ENCODE measurements at places on chromosomes 11 and 22.

- no peak for DNase-seq
Observed at GRCh38 chr22:29393019-29393608, 4.7 kb upstream of the AP1B1 start.

DNA sequence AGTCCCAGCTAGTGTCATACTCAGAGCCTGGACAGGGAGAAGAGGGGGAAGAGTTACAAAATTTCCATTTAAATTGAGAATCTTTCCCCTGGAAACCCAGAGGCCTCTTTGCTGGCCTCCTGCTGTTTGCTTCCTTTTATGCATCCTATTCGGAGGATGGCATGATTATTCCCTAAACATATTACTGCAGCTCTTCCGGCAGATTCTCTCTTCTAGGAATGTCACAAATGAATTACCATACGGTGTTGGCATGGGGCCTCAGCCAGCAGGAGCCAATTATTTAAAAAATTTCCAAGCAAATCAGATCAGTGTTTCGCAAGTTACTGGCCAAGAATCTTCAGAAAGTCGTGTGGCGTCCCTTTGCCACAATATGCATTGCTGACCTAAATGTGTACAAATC lies 326.7 kb upstream of the NCAM1 start:
- DNase-seq = no peak

DNA sequence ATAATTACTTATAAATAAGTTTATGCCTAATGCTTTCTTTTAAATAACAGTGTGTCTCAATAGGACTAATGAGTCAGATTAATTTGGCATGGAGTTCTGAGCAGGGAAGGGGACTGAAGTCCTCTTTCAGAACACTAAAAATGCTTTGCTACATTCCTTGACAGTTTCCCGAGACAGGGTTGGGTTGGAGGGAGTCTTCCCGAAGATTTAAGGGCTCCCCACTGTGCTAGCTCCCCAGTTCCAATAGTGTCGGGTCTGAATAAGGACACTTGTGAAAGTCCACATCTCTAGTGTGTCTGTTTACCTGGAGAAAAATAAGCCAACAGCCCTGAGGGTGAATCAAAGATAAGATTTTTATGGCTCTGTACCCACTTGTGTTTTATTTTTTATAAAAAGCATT lies 41.8 kb upstream of the HSD17B12 start:
- DNase-seq = no peak

DNA sequence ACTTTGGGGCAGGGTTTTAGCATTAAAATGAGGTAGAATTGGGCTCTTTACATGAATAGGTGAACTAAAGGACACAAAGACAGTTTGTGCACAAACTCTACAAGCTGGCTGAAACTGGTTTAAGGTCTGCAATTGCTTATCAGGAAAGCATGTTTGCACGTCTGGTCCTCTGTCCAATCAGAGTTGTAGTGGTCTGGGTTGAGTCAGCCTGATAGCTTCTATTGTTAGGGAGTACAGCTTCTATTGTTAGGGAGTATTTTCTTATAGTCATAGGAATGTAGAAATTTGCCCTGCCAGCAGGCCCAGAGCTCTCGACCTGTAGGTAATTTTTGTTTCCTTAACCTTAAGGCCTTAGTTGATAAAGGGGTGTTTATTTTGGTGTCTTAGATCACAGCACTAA lies 1422.4 kb downstream of the LRRC4C start:
- DNase-seq = no peak

DNA sequence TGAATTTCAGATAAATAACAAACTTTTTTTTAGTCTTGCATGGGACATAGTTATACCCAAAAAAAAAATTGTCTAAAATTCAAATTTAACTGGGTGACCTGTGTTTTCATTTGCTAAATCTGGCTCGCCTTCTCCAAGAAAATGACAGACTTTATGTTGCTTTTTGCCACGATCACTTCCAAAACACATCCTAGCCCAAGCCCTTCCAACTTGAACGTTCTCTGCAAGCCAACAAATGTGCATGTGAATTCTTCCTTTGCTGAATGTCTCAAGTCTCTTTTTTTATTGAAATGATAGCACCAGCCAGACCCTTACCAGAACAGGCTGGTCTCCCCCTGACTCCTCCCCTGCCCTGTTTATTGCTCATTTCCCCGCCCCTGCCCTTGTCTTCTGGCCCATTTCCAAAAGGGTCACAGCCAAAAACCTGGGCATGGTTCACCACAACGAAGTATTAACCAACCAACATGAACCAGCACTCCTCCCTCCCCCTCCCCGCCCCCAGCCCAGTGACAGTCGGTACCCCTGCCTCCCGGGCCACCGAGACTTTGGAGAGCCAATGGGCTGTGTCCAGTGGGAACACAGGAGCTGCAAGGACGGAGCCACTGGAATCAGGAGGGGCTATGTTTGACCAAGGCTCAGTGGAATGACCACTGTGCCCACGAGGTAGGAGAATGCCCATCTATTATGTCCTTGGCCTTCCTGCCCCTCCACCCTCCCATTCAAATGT lies 63.2 kb downstream of the BTG4 start:
- no peak for DNase-seq

GRCh38 chr22:43994006-43994405 lies 30.1 kb upstream of the PARVB start:
- DNase-seq = no peak

- DNase-seq = no peak
Observed at GRCh38 chr11:35243774-35244173, 104.8 kb downstream of the CD44 start.

DNA sequence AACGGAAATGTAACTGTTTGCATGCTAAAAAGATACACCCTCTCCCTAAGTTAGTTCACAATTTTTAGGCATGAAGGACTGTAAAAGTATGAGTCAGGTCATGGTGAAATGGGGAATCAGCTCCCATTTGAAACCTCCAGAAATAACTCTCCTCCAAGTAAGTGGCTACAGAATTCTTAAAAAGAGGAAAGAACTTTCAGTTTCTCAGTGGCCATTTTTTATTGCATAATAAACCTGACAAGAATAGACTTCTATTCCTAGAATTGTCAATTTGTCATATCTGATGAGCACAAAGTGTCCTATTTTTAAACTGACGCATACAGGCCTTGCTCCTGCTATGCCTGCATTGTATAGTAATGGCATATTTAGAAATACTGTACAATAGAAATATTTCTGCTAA lies 612.2 kb downstream of the CNTN5 start:
- peak; percentile 5 for DNase-seq

GRCh38 chr11:72224564-72225410 lies at the start of gene INPPL1:
TSS of gene INPPL1 (plus strand) at chr11:72224767. CDS start at chr11:72224985, 218 bp downstream.
- DNase-seq = peak; percentile 52

DNA sequence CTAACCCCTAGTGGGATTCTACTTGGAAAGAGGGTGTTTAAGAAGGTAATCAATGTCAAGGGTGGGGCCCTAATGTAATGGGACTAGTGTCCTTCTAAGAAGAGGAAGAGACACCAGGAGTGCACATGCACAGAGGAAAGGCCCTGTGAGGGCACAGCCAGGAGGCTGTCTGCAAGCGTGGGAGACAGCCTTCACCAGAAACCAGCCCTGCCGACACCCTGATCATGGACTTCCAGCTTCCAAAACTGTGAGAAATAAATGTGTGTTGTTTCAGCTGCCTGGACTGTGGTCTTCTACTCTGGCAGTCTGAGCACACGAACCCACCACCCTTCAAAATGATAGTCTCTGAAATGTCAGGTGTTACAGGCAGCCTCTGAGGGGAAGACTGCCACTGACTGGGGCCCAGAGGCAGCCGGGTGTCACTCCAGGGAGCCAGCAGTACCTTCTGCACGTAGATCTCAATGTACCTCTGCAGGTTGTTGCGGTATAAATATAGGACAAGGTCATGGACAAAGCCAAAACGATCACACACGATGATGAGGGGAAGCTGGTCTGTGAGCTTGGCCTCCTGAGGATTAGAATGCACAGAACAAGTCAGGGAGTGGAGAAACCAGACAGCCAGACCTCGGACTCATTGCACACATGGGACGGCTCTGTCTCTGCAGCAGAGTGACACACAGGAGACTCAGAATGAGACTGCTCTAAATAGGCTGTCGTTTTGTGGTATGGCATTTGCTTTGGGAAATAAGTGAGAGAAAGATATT lies 43.9 kb upstream of the SLC25A1 start:
- DNase-seq = no peak

DNA sequence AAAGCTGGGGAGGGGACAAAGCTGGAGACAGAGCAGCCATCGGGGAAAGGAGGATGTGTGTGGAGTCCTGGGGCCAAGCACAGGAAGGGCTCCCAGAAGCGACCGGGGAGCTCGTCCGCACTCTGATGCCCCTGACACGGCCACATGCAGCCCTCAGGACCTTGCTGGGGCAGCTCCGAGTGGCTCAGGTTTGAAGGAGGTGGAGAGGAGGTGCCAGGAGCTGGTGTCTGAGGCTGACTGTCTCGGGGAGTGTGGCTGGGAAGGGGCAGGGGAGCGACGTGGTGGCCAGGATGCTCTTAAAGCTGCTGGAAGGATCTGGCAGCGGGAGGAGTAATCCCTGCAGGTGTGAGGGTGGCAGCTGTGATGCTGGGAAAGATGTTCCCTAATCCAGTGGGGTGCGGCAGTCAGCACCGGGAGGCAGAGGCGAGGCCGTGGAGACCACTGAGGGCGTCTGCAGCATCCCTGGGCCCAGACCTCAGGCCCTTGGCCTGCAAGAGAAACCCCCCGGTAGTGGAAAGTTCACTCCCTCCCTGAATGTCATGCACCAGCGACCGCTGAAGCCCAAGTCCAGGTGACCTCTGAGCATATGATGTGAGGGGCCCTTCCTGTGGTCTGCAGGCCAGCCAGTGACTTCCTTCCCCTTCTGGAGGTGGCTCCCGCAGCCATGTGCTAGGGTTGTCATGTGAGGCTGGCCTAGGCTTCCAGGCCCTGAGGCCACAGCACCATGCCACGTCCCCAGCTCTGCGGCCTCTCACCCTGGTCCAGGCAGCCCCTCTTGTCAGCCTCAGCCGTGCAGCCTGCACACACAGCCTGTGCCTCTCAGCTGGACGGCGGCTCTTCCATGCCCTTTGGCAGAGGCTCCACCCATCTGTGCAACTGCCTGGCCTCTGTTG lies 17.2 kb upstream of the CTSD start:
- no peak for DNase-seq

DNA sequence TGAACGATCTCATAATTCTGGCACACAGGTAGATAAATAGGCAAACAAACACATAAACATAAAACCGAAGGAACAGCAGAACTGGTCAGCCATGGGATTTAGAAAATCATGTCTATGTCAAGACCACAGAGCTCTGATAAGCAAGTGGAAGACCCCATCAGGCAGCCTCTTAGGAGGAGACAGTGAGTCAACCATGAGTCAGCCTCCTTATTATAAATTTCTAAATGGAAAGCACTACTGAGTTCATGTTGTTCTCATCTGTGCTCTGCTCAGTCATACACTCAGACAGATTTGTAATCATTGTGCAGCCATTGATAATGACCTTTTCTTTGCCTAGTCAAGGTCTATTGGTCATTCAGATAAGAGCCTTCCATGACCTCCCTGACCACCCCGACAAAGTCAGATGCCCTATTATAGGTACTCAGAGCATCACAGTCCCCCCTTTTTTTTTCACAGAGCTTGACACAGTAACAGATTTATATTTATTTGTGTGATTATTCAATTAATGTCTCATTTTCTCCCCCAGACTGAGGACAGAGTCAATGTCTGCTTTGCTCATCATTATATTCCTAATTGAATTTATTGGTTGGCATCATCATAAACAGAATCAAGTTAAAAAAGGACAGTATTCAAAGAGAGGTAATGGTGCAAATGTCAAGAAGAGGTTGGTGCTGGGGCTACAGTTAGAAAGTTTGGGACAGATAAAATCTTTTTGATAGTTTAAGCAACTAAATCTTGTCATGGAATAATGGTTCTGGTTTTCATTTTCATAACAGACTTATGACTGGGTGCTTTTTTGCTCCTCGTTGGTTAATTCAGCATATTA lies 579.7 kb upstream of the CCDC90B start:
- DNase-seq = peak; percentile 82

GRCh38 chr11:23010790-23011335 lies 150.6 kb upstream of the CCDC179 start:
- DNase-seq = no peak

DNA sequence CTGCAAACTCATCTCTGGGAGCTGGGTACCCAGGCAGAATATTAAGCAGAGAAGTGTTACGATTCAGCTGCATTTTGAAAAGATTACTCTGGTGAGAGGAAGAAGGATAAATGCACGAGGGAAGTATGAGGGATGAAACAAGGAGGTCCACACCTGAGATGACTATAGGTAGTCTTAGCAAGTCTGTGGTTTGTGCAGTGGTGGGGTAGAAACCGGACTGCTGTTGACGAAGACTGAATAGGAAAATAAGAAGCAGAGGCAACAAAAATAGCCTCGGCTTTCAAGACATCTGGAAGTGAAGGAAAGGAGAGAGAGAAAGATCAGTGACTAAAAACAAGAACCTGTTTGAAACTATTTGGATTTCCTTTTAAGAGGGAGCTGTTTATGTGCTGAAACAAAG lies 810.8 kb downstream of the OPCML start:
- DNase-seq = no peak

DNA sequence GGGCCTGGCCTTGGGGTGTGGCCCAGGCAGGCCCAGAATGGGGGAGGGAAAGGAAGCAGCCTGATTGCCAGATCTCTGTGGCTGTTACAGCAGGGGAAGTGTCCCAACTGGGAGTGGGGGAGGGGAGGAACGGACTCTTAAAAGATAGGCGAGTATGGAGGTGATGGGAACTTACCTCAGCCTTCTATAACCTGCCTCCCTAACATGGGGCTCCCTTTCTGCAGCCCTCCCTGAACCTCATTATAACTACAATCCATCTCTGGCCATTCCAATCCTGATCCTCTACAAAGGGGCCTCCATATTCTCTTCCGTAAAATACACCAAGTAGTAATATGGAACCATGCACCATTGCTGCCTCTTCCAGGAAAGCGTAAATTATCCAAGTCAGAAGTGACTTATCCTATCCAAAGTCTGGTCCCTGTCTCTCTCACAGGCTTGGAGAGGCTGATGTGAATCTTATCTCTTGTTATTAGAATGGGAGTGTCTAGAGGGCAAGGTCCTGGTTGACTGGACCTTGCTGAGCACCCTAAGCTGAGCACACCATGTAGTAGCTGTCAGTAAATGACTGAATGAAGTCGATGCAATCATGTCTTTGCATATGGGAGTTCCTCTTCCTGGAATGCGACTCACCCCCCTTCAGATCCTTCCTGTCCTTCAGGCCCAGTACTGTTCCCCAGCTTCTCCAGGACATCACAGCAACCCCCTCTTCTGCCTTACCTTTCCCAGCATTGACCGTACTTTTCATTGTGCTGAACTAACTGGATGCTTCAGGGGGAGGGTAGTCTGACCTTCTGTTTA lies 5.9 kb downstream of the RHOG start:
- peak; percentile 19 for DNase-seq

DNA sequence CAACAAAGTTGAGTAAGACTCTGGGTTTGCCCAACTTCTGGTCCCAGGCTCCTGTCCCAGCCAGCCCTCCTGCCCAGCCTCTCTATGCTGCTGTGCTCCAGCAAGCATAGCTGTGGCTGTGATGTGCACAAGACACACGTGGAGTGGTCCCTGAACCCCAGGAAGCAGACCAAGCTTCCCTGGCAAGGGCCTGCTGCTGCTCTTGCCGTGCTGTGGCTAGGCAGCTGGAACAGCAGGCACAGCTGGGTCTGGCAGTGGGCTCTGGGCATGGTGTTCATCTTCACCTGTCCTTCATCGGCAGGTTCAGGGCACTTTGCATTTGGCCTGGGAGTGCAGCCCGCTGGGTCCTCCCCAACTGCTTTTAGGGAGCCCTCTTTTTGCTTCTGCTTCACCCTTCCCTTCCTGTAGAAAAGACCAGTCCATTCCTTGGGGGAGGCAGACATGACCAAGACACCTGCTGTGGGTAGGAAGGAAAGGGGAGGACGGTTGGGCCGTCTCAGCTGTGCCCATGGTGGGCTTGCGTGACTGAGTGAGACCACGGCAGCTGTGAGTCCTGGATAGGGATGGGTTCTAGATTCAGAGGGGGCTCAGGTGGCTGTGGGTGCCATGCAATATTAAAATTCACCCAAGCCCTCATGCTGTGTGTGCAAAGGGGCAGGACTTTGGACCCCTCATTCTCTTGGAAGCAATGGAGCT lies 26.1 kb upstream of the ETS1 start:
- DNase-seq = no peak
